ENCODE measurements at places on chromosomes 1 and 21.

DNA sequence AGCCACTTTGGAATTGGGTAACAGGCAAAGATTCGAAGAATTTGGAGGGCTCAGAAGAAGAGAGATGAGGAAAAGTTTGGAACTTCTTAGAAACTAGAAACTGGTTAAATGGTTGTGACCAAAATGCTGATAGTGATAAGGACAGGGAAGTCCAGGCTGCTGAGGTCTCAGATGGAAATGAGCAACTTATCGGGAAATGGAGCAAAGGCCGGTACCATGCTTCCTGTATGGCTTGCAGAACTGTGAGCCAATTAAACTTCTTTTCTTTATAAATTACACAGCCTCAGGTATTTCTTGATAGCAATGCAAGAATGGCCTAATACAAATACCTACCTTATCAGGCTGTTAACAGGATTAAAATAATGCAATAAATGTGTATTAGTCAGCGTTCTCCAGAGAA, 9.4 kb upstream of the TLR5 start:
- no peak for DNase-seq

DNA sequence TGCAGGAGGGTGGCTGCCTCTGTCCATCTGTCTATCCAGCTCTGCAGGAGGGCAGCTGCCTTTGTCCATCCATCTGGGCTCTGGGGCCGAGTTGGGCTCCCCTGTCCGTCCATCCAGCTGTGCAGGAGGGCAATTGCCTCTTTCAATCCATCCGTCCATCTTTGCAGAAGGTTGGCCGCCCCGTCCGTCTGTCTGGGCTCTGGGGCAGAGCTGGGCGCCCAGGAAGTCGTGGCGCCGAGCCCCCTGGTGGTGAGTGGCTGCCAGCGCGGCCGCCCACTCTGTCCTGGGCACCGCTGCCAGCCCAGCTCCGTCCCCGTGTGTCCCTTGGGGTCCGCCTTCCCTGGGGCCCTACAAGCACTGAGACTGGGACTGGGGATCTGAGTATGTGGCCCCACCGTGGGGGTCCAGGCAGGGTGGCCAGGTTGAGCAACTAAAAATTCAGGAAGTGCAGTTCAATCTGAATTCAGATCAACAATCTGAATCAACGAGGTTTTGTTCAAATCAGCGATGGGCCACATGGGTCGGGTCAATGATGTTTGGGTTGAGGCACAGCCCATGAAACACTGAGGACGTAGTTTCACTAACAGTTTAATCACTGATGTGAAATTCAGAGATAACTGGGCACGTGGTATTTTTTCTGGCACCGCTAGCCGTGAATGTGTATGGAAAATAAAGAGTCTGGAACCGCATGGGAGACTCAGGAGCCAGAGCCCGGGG, 99.1 kb upstream of the ACTRT2 start:
- no peak for DNase-seq

DNA sequence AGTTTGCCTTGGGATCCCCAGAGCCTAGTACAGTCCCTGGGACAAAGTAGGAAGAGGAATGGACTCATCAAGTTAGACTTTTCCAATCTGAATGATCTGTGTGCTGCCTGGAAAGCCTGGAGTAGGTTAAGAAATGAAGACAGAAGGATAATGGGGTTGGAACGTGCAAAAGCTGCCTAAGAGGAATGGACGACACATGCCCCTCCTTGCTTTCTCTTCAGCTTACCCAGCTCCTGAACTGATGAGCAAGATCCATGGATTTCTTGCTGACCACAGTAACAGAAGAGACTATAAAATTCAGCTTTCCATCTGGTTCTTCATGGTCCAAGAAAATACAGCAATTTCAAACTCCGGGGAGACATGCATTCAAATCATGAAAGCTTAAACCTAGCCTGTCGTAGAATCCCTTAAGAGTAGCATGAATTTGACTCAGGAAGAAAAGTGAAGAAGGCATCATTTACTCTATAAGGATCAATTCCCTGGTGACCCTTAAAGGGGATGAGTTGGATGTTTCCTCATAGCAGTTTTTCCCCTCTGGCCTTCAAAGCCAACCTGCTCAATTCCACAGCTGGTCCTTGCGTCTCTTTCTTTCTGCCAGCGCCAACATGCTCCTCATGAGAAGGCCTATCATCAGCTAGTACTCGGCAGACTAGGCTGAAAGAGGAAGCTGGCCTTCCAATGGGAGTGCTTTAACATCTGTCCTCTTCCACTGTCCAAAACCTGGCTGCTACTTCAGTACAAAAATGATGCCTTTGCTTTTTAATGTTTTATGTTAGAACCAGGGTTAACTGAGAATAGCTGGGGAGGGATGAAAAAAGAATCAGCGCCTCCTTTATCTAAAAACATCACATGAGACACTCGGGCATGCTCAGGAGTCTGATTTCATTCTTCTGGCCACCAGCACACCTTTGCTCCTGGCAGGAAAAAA, 5.7 kb upstream of the PEF1 start:
- peak; percentile 19 for DNase-seq

- no peak for DNase-seq
Observed at GRCh38 chr21:42566524-42567213, 53.0 kb downstream of the SLC37A1 start.

DNA sequence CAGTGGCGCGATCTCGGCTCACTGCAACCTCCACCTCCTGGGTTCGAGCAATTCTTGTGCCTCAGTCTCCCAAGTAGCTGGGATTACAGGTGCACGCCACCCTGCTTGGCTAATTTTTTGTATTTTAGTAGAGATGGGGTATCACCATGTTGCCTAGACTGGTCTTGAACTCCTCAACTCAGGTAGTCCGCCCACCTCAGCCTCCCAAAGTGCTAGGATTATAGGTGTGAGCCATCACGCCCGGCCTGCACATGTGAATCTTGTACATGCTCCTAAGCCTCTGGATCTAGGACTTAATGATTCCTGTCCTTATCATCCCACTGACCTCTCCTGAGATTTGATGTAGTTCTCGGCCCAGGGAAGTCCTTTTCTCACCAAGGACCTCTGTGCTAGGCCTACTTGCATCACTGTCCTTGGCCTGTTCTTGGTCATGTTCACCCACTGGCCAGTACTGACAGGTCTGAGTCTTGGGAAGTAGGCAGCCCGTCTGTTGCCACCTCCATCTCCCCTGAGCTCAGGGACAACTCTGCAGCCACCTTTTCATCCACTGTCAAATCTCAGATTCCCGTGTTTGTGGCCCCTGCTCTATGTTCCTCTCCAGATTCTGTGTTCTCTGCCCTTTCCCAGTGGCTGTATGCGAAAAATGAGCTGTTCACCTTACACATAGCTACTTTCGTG, 9.4 kb downstream of the HYI start:
- DNase-seq = no peak

GRCh38 chr1:59143133-59143487, 153.8 kb upstream of the FGGY start:
- DNase-seq = peak; percentile 96

DNA sequence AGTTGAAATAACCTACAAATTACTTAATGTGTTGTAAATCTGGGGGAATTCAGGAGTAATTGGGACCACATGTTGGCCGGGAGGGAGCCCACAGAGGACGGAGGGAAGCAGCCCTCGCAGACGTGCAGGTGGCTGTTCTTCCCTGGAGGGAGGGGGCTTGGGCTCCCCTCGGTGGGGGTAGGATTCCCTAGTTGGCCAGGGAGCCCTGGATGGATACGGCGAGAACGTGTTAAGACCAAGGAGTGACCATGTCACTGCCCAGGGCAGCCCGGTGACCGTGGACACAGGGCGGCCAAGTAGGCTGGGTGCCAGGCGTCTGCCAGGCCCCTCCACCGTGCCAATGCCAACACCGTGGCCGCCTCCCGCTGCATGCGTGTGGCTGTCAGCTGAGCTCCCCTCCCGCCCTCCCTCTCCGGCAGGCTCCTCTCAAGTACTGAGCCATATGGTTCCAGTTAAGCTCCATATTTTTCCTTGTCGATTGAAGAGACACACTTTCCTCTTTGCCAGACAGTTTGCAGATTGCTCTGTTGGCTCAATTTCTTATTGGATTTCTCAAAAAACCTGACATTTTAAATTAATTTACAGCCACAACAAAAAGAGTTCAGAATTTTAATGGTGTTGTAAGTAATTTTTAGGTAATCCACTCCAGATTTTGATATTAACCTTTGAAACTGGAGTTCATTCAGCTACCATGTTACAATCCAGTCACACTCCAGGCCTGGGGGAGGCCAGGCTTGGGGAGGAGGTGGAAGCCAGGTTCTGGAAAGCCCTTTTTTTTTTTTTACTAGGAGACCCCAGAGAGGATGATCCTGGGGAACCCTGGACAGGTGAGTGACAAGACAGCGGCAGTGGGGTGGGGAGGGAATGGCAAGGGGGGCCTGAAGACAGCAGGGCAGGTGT, 71.2 kb downstream of the CASZ1 start:
- DNase-seq = peak; percentile 19

GRCh38 chr1:89552471-89553081, 27.9 kb downstream of the LRRC8B start:
- no peak for DNase-seq

GRCh38 chr1:246811985-246812384, 87.8 kb downstream of the SCCPDH start:
- DNase-seq = no peak

DNA sequence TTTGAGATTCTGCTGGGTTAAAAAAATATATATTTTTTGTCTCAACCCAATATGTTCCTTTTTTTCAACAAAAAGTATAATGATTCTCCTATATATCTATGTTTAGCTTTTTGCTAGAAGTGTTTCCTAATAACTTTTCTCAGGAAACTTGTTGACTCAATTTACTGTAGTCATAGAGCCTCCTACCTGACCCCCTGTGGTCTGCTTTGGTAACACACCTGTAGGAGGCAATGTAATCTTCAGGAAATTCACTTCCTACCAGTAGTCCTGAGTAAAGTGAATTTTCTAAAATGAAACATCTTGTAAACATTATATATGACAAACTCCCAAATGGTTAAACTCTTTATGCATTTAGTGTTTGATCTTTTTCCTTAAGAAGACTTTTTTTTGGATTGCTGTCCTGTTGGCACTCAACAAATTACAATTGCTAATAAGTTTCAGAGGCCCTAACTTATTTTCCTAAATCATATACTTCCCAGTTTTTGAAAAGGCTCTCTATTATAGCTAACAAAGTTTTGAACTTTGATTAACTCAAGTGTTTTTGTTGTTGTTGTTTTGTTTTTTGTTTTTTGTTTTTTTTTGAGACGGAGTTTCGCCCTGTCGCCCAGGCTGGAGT, 118.3 kb downstream of the OLFML2B start:
- no peak for DNase-seq

GRCh38 chr21:44437371-44437695, 18.0 kb upstream of the LRRC3 start:
- DNase-seq = no peak

- no peak for DNase-seq
Observed at GRCh38 chr1:155932081-155932480, 2.1 kb downstream of the KHDC4 start.

GRCh38 chr1:33327587-33328325, 6.9 kb upstream of the A3GALT2 start:
- peak; percentile 100 for DNase-seq

DNA sequence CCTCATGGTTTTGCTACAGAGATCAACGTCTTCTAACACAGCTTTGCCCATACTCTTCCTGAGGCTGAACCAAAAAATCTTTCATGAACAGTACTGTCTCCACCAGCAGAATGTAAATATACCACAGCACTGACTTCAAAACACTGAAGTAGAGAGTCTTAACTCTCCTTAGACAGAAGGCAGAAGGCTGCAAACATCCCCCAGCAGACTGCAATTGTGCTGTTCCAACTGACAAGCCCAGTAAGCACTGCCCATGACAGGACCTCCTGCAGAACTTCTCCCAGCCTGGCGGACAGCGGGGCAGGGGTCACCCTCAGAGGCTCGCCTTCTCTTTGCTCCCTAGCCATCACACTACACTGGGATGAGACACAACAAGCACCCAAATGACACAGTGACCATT, 218.7 kb downstream of the RERE start:
- peak; percentile 5 for DNase-seq

GRCh38 chr1:17502326-17502778, 37.1 kb upstream of the ARHGEF10L start:
- DNase-seq = peak; percentile 64

GRCh38 chr1:9340172-9340854, 47.6 kb downstream of the SPSB1 start:
- peak; percentile 31 for DNase-seq
